ENCODE measurements at places on chromosomes 3 and 15. TPM values are rescaled to one million over a fixed set of nuclear protein-coding genes. Genes with fewer than 3 reads are reported as not detected.

Gene FMN1
- total RNA-seq: 0.66 TPM

- no peak for DNase-seq
These were observed 17.1 kb downstream of the APBA2 start for GRCh38 chr15:28902856-28903255.

GRCh38 chr15:101181349-101181748 is 70.5 kb downstream of the CHSY1 start:
- no peak for DNase-seq

Gene CLDN1
- 2.1 TPM for total RNA-seq

Gene CKMT1A
- total RNA-seq: not detected

Gene CMTM8
- total RNA-seq: 6.3 TPM

Gene OIP5
- 8.5 TPM for total RNA-seq

GRCh38 chr15:76178296-76179000 is 118.7 kb downstream of the TMEM266 start:
- no peak for DNase-seq

GRCh38 chr15:80890341-80891005 is 99.1 kb downstream of the MESD start:
- no peak for DNase-seq

- DNase-seq: no peak
These were observed 29.3 kb downstream of the LIMD1 start for GRCh38 chr3:45623846-45624245.

GRCh38 chr3:25913179-25913578 is 123.3 kb downstream of the OXSM start:
- no peak for DNase-seq

DNA sequence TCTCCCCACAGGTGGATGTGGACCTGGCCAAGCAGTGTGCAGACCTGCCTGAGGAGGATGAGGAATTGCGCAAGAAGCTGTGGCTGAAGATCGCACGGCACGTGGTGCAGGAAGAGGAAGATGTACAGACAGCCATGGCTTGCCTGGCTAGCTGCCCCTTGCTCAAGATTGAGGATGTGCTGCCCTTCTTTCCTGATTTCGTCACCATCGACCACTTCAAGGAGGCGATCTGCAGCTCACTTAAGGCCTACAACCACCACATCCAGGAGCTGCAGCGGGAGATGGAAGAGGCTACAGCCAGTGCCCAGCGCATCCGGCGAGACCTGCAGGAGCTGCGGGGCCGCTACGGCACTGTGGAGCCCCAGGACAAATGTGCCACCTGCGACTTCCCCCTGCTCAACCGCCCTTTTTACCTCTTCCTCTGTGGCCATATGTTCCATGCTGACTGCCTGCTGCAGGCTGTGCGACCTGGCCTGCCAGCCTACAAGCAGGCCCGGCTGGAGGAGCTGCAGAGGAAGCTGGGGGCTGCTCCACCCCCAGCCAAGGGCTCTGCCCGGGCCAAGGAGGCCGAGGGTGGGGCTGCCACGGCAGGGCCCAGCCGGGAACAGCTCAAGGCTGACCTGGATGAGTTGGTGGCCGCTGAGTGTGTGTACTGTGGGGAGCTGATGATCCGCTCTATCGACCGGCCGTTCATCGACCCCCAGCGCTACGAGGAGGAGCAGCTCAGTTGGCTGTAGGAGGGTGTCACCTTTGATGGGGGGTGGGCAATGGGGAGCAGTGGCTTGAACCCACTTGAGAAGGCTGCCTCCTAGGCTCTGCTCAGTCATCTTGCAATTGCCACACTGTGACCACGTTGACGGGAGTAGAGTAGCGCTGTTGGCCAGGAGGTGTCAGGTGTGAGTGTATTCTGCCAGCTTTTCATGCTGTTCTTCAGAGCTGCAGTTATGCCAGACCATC is 8.6 kb downstream of the VPS18 start:
- no peak for DNase-seq

GRCh38 chr3:183428447-183429211 is at the start of gene MCF2L2:
Gene MCF2L2 (minus strand): TSS chr3:183428619. CDS start chr3:183427977, 642 bp downstream.
- DNase-seq: peak; percentile 65

All from activated T-cell treated with anti-CD3 and anti-CD28 coated beads, Interleukin-2, amount 50 U/mL, for 4 hours (primary cell).